Epithelial cell of proximal tubule (primary cell): ENCODE measurements at places on chromosomes 7 and 10.

DNA sequence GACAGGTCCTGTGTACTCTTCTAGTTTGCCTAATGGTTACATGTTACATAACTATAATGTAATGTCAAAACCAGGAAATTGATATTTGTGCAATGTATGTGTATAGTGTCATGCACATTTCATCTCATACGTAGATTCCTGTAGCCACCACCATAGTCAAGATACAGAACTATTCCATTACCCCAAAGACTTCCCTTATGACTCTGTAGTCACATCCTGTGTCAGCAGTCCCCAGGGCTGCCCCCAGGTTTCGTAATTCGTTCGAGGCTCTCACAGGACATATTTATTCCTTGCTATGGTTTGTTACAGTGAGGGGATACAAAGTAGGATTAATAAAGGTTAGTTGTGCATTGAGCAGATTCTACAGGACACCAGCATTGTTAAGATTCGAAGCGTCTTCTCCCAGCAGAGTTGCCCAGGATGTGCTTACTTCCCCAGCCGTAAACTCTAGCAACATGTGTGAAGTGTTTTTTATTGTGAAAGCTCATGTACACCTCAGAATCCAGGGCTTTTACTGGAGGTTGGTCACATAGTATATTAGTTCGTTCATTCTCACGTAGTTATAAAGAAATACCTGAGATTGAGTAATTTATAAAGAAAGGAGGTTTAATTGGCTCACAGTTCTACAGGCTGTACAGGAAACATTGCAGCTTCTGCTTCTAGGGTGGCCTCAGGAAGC is 18.6 kb downstream of the RABGEF1 start:
- no peak for DNase-seq

DNA sequence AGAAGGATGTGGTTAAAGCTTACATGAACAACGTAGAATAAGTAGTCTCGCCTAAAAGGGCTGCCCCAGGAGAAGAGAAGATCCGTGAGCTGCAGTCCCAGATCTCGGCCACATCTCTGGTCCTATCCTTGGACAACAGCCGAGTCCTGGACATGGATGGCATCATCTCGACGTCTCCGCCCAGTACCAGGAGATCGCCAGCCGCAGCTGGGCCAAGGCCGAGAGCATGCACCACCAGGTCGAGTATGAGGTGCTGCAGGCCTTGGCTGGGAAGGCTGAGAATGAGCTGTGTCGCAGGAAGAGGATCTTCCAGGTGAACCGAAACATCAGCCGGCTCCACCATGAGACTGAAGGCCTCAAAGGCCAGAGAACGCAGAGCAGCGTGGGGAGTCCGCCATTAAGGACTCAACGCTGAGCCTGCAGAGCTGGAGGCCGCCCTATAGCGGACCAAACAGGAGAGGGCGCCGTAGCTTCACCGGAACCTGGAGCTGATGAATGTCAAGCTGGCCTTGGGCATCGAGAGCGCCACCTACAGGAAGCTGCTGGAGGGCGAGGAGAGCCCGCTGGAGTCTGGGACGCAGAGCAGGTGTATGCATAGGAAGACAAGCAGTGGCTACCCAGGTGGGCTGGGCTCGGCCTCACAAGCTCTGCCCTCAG is 22.2 kb downstream of the LIPK start:
- DNase-seq, result no peak

GRCh38 chr10:89502549-89502948 is 32.8 kb downstream of the SLC16A12 start:
- no peak for DNase-seq

DNA sequence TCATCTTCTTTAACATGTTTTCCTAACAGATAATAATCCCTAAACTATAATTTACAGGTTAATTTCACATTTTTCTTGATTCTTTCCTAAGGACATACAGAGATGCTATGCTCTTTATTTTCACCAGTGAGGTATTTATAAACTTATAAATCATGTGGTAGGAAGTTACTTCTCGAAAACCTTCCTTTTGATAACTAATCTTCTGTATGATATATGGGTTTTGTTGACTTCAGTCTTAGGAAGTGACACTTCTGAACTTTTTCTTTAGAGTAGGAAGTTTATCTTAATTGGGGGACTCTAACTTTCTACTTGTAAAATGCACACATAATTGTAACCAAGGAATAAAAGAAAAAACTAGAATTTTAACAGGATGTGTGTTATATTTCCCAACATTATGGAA is 9.8 kb upstream of the PNPLA8 start:
- no peak for DNase-seq

DNA sequence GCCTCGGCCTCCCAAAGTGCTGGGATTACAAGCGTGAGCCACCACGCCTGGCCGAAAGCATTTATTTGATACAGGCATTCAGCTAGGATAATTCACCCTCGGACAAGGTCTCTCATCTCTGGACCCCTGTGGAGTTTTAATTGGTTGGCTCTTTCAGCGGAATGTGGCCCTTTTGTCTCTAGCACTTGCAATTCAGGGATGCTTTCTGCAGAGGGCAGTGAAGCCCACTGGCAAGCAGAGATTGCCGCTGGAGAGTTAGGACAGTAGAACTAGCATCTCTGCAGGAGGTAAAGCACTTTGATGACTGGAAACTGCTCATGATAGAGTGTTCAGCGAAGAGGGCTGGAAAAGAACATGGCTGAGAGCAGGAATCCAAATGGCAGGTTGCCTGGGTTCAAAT is 62.0 kb downstream of the SUFU start:
- DNase-seq, result no peak

DNA sequence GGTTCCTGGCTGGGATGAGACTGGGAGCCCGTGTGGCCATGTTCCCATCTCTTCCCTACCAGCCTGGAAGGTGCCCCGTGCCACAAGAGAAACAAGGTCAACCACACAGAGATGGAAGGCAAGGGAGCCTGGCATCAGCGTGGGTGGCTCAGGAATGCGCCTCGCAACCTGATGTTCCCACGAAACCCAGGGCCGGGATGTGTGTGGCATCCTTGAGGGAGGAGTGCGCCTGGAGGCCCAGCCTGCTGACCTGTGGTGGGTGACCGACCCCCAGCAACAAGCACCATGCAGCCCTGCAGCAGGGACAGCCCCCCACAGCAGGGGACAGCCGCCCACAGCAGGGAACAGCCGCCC is 267.2 kb downstream of the ELFN1 start:
- no peak for DNase-seq
